Activated CD8-positive, alpha-beta memory T cell treated with anti-CD3 and anti-CD28 coated beads for 36 hours (primary cell): ENCODE measurements at places on chromosomes 2 and 18. TPM values are rescaled to one million over a fixed set of nuclear protein-coding genes. Genes with fewer than 3 reads are reported as not detected.

SIX3 gene
- total RNA-seq, result not detected

POTEC gene
- not detected for total RNA-seq

NR4A2 gene
- 35.3 TPM for total RNA-seq

CCDC68 gene
- not detected for total RNA-seq

DOK6 gene
- not detected for total RNA-seq

FAM161A gene
- 8.3 TPM for total RNA-seq

HTRA2 gene
- total RNA-seq, result 79.0 TPM

LOXHD1 gene
- total RNA-seq, result not detected

RNU2-63P gene
- total RNA-seq, result 21.4 TPM

SCN3A gene
- total RNA-seq, result not detected

SKOR2 gene
- total RNA-seq, result not detected

GRHL1 gene
- total RNA-seq, result 0.40 TPM

ABCB11 gene
- total RNA-seq, result not detected

ANKRD30B gene
- not detected for total RNA-seq

IHH gene
- not detected for total RNA-seq

ALPP gene
- total RNA-seq, result not detected

TUBB8B gene
- total RNA-seq, result not detected

CFAP65 gene
- not detected for total RNA-seq

MDH1B gene
- 0.34 TPM for total RNA-seq

MFSD2B gene
- not detected for total RNA-seq

LBH gene
- total RNA-seq, result 123 TPM

AFG3L2 gene
- total RNA-seq, result 79.0 TPM

RNF138 gene
- total RNA-seq, result 81.0 TPM

SCRN3 gene
- 16.1 TPM for total RNA-seq

ERBB4 gene
- total RNA-seq, result not detected

SCYGR4 gene
- not detected for total RNA-seq

COL5A2 gene
- 1.5 TPM for total RNA-seq

TRIM43B gene
- total RNA-seq, result not detected

PLEKHH2 gene
- 0.70 TPM for total RNA-seq

PER2 gene
- total RNA-seq, result 12.6 TPM

LRP1B gene
- not detected for total RNA-seq

CCDC74A gene
- 5.7 TPM for total RNA-seq

MC5R gene
- not detected for total RNA-seq

MERTK gene
- 0.65 TPM for total RNA-seq

LYPD6B gene
- not detected for total RNA-seq

NFE2L2 gene
- 54.2 TPM for total RNA-seq
